ENCODE measurements at places on chromosomes 7 and 10.

GRCh38 chr7:30780941-30781340, 9.7 kb downstream of the MINDY4 start:
- DNase-seq: no peak

- DNase-seq: no peak
Measured at GRCh38 chr7:86947929-86948328, 111.5 kb downstream of the ELAPOR2 start.

DNA sequence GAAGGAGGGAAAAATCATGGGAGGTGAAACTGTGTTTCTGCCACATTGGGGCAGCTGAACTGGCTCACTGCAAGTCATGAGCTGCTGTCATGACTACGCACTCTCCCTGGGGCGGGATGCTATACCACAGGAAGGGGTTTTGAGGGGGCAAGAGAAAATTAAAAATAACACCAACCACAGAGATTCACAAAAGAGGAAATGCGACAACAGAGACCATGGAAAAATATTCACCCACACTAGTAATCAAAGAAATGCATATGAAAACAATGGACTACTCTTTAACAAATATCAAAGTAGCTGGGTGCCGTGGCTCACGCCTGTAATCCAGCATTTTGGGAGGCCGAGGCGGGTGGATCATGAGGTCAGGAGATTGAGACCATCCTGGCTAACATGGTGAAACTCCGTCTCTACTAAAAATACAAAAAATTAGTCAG, 65.2 kb upstream of the TM9SF3 start:
- DNase-seq: no peak

GRCh38 chr10:63504145-63504881, 16.9 kb upstream of the REEP3 start:
- DNase-seq: no peak

DNA sequence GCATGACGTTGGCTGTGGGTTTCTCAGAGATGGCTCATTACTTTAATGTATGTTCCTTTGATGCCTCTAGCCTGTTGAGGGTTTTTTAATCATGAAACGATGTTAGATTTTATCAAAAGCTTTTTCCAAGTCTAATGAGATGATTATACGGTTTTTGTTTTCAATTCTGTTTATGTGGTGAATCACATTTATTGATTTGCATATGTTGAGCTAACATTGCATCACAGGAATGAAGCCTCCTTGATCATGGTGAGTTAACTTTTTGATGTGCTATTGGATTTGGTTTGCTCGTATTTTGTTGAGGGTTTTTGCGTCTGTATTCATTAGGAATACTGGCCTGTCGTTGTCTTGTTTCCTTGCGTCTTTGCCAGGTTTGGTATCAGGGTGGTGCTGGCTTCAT, 52.3 kb upstream of the PTPN12 start:
- no peak for DNase-seq

DNA sequence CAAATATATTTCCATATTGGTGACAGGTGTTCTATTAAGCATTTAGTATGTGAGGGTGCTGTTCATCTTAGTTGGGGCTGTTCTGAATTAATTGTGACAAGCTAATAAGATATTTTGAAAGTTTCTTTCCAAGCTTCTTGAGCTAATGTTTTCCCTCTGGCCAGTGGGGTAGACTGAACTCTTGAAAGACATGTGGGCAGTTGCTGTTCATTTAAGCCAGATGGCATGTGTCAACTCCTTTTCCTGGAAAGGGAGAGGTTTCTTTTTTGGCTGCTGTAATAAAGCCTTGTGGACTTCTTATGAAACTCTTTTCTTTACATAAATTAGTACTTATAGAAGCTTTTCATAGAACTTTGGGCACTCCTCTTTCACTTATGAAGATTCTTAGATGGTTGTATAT, 21.7 kb downstream of the RAB18 start:
- peak; percentile 57 for DNase-seq

DNA sequence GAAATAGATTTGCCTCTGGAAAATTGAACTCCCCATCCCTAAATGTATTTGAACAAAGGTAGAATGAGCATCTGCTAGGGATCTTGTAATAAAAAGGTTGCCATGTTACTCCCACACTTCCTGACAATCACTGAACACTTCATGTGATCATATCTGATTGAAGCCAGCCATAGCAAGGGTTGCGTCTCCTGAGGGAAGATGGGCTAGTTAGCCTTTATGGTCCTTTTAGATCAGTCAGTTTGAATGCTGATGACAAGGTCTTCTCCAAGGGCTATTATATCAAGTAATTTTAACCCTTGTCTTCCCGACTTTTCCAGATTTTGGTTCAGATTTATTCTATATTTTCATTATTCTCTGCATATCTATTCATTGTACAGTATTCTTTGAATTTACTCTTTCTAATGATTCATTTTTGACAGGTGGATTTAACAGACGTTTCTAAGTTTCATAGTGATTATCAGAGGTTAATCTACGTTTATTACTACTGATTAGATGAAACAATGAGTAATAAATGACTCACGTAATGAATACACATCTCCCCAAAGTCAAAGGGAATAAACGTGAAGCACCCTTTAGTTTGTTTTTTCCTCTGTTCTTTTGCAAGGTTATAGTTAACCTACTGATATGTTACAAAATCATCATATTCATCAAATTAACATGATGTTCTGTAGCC, 28.1 kb downstream of the CSGALNACT2 start:
- DNase-seq: no peak
